ENCODE measurements at places on chromosomes 11 and 22.

- no peak for DNase-seq
These were observed 22.0 kb downstream of the TP53AIP1 start for GRCh38 chr11:128920666-128921065.

DNA sequence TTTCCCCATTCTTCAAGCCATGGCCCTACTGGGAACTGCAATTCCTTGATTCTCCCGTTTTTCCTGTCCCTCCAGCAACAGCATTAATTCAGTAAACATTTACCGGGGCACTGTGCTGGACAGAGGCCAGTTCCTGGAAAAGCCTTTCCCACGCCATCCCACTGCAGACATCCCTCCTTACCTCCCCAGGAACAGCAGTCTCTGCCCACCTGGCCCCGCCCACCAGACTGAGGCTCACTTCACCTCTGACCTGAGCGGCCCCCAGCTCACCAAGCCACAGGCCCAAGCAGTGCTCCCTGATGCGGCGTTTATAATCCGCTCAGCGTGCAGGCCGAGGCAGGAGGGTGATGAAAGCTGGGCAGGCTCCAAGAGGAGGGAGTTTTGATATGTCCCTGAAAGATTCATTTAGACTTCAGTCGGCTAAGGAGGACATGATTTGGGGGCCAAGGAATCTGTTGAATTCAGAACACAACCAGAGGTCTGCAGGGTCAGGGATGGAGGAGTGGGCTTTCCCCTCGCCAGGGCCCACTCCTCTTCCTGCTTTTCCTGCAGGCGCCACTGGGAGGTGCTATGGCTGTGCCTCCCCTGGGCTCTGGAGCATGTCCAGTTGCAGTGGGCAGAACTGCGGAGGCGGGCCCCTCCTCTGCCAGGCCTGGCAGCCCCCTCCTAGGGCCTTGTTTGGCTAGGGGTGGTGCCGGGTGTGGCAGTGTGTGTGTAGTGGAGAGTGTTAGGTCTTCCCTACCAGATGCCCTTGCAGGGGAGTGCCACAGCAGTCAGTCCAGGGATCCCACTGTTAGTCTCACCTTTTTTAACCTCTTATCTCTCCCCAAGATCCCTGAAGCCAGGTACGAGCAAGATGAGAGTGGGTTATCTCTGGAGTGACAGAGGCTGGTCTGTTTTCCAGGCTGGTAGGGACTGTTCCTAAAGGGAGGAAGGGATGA is 1.4 kb upstream of the TAGLN start:
- no peak for DNase-seq

GRCh38 chr11:15958910-15959309 is 397.4 kb downstream of the SOX6 start:
- no peak for DNase-seq

- no peak for DNase-seq
These were observed 17.5 kb upstream of the TMEM184B start for GRCh38 chr22:38290347-38290746.

DNA sequence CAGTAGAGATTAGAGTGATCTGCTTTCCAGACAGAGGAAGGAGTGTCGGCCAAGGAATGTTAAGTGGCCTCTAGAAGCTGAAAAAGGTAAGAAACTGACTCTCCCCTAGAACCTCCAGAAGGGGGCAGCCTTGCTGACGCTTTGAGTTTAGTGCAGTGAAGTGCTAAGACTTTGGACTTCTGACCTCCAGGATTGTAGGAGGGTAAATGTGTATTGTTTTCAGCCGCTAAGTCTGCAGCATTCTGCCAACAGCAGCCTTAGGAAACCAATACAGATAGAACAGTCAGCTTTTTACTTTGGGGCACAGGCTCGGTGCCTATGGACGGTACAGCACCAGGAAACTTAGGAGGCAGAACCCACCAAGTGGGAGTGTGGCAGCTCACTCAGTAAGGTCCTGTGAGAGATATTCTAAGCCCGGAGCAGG is 3.6 kb upstream of the TBC1D22A start:
- DNase-seq, result peak; percentile 29

DNA sequence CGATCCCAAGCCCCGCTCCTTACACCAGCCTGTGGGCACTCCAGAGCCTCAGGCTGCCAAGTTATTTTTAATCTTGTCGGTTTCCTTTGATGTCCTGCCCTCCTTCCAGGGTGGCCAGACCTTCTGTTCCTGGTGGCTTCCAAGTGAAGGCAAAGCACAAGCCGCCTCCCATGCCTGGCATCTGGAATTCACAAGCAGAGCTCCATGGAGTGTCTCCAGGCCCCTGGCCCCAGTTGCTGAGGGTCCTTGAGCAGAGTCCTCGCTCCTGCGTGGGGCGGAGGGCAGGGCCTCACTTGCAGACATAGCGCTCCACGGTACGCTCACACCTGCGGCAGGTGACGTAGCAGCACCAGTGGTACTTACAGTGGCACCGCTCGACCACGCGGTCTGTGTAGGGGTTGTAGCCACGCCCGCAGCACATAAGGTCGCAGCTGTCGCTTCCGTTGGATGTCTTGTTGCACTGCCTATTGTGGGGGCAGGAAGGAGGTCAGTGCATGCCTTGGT is 19.5 kb downstream of the WNT11 start:
- DNase-seq, result no peak
